Activated naive CD8-positive, alpha-beta T cell treated with anti-CD3 and anti-CD28 coated beads, Interleukin-2, amount 50 U/mL, for 24 hours (primary cell): ENCODE measurements at places on chromosomes 4 and X.

DNA sequence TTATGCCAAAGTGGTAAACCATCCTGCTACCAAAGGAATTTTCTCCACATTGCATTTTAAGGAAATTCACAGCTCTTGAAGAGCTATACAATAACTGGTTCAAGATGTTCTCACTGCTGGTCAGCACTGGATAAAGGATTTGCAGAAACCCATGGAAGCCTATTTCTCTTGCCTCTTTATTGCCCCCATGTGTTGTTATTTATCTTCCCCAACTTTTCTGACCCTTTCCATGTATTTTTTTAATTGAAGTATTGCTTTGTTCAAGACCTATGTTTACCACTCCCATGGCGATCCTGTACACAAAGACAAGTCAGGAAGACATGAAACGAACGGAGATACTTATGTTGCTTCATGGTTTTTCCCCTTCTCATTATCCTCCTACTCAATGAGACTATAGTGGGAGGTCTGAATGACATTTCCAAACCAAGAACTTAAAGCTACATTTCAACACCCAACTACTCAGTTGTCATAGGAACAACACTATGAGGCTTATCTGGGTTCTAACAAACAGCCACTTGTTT lies 566.4 kb upstream of the DIPK2B start:
- DNase-seq, result no peak

DNA sequence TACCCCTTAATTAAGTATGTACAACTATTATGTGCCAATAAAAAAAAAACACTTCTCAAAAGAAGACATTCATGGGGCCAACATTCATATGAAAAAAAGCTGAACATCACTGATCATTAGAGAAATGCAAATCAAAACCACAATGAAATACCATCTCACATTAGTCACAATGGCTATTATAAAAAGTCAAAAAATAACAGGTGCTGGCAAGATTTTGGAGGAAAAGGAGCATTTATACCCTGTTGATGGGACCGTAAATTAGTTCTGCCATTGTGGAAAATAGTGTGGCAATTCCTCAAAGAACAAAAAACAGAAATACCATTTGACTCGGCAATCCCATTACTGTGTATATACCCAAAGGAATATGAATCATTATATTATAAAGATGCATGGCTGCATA lies 229.9 kb downstream of the PAPSS1 start:
- DNase-seq, result no peak

GRCh38 chr4:153684182-153684970 lies at the start of gene TLR2:
Gene TLR2 (plus strand): TSS chr4:153684280. CDS start chr4:153702908, 18,628 bp downstream.
- DNase-seq, result peak; percentile 68

GRCh38 chr4:24533364-24533763 lies 51.0 kb downstream of the DHX15 start:
- no peak for DNase-seq

GRCh38 chrX:70049925-70050324 lies at the start of gene AWAT2:
Gene AWAT2 (minus strand): TSS chrX:70049938. CDS start chrX:70049932, 6 bp downstream.
- no peak for DNase-seq

DNA sequence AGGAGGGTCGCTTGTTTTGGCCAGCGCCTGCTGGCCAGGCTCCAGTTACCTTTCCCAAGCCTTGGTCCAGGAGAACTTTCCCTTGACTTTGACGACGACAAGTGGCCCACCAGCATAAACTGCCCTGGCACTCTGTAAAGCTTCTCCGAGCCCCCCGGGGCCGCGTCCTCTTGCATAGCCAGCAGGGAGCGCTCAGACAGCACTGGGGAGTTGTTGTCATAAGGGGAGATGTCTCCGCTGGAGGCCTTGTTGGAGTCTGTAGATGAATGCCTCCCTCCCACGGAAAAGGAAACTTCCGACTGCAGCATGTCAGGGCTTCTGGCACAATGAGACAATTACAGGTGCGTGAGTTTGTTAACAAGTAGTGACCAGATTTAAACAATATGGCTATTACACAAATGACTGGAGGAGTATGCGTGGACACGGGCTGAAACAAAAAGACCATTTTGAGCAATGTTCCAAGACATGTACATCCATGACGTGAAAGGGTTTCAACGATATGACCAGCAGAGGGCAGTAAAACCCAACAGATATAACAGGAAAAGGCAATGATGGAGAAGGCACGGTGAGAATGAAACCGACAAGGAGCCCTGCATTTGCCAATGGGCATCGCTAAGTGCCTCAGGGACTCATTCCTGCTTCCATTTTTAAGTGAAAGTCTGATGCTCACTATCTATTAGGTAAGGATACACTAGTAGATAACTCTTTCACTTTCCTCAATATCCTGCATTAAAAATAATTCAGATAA lies 33.0 kb downstream of the HCCS start:
- DNase-seq, result peak; percentile 23

GRCh38 chr4:88291003-88291402 lies 6.6 kb upstream of the PPM1K start:
- DNase-seq, result no peak

GRCh38 chr4:79223993-79224776 lies 101.7 kb downstream of the NAA11 start:
- DNase-seq, result no peak

GRCh38 chr4:114558446-114559020 lies 40.1 kb upstream of the UGT8 start:
- no peak for DNase-seq

DNA sequence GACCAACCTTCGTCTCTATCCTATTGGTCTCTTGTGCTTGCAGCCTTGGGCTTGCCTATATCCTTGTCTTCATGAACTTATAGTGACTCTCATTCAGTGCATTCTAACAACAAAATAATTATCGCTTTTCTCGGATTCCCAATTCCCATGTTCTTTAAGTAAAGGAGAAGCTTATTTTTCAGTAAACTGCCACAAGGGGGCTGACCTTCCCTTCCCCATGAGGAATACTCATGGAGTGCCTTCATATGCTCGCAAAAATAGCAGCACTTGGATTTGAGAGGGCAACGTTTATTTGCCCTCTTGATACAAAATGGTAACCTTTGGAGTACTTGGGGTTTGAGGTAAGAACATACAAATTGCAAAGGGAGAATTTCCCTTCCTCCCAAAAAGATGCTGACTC lies 183.2 kb upstream of the TENT5D start:
- no peak for DNase-seq

GRCh38 chr4:143381189-143382118 lies 44.8 kb downstream of the GAB1 start:
- no peak for DNase-seq

GRCh38 chr4:11428231-11428898 lies at the start of gene HS3ST1:
Gene HS3ST1 (minus strand): TSS chr4:11428894. CDS start chr4:11400005, 28,889 bp downstream.
- DNase-seq, result no peak

- no peak for DNase-seq
Observed at GRCh38 chr4:75948822-75949444, 8.1 kb upstream of the NAAA start.

DNA sequence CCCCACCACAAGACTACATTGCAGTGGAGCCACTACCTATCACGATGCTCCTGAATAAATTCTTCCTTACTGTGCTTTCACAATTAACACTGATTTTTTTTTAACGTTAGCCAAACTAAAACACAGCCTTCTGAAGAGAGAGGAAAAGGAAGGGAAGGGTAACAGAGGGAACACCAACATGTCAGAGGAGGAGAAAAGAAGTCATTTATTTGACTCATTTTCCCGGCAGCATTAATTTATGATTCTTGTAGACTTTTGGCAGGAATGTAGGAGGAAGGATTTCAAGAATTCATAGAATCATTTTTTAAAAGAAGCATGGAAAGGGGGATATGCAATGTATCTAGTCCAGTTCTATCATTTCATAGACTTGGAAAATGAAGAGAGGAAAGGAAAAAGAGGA lies 74.3 kb upstream of the IQCM start:
- DNase-seq, result no peak

GRCh38 chr4:186808630-186809018 lies 85.0 kb upstream of the FAT1 start:
- DNase-seq, result peak; percentile 1

DNA sequence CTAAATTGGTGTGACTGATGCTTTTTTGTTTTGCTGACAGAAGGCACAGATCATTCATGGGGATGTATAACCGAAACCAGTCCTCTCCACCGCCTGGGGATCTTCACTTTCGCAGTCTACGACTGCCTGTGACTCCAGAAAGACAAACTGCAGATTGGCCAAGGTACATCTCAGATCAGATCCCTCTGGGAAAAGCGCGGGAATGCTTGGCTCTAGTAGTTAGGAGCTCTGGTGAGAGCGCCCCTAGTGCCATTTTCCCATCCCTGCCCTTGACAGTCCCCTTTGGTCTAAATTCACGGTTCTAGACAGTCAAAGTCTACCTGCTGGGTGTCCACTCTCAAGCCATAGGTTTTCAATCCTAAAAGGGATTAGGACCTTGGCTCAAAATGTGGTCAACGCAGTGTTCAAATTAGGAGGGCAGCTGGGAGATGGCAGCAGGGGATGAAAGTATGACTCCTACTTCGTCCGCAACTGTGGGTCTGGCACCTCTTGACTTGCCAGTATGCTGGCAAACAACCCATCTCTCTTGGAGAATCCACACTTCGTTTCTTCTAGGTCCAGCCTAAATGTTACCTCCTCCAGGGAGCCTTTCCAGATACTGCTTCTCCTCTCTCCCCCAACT lies 6.9 kb upstream of the HAND2 start:
- no peak for DNase-seq

DNA sequence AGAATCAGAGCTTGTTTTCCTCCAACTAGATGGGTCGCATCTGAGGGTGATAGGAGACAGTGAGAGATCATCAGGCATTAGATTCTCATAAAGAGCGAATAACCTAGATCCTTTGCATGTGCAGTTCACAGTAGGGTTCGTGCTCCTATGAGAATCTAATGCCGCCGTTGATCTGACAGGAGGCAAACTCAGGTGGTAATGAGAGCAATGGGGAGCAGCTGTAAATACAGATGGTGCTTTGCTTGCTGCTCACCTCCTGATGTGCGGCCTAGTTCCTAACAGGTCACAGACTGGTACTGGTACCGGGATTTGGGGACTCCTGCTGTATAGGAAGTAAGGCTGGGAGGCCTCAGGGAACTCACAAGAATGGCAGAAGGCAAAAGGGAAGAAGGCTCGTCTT lies 276.5 kb downstream of the FAT4 start:
- no peak for DNase-seq
